ENCODE measurements at places on chromosomes 7 and 10.

DNA sequence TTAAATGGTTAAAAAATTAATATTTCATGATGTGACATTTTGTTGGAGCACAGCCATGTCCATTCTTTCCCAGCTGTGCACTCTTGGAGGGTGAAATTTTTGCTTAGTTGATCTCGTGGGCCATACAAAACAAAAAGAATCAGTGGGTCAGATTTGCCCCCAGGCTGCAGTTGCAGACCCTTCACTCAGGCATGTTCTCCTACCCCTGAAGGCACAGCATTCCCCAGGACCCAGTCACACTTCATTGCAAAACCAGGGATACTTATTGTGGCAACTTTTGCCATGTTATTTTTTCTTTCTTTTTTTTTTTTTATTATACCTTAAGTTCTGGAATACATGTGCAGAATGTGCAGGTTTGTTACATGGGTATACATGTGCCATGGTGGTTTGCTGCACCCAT, 6.0 kb downstream of the TAS2R40 start:
- DNase-seq = no peak

DNA sequence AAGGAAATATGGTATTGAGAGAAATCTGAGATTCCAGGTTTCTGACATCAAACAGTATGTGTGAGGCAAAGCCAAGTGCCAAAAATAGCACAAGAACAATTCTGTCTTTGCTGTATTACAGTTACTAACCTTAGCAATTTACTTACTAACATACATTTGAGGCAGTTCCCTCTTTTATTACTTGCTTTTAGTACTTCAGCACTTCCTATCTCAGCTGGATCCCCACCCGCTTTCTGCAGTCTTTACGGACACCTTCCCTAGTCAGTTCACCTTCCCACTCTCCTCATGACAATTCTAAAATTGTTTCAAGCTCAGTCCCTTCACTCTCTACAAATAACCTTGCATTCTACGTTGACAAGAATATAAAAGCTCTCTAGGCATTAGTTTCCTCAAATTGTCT, 79.2 kb downstream of the ELAPOR2 start:
- no peak for DNase-seq

DNA sequence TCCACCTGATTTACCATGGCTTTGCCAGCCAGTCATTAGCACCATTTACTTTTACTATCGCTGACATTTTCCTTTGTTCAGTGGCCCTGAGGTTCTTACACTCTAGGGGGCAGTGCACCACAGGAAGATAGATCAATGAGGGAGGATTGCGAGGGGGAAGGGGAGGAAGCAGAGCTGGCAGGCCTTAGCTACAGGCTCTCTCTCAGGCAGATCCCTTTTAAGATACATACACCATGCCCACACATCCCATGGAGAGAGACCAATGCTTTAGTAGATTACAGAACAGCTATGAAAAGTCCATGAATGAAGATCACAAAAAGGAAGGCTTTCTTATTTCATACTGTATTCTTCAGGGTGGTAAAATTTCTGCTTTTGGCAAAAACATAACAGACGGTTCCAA, 47.4 kb downstream of the DENND11 start:
- DNase-seq = no peak

- DNase-seq = no peak
Observed at GRCh38 chr10:17758896-17759295, 6.9 kb downstream of the TMEM236 start.

DNA sequence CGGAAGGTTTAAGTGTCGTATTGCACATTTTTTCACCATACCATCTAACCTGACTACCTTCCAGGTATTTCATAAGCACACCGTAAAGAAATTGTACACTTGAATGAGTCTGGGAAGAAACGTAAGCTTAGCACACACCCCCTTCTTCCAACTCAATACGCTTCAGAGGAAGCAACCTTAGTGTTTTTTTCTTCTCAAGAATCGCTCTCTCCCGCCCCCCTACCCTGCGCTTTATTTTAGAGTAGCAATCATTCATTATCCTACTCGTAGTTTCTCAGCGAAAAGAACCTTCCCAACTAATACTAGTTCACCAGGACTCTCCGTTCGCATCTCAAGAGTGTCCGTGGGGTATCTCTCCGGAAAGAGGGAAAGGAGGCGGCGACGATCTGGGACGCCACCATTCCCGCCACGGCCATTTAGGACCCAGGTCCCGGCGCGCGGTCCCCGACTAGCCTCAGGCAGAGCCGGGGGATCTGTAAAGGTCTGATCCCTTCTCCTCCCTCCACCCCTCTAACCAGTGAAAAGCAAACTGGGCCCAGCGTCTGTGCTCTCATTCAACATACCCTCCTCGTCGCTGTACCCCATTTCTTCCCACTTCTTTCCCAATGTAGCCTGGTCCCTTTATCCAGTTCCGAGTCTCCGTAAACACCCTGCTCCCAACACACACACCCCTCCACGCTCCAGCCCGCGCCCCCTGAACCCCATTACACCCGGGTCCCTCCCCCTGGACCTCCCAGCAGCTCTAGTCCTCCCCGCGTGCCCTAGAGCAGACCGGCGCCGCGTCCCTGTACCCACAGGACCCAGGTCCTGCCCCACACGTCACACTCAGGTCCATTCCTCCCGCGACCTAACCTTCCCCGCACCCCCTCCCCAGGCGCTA, 16.0 kb downstream of the MYOZ1 start:
- DNase-seq = no peak

GRCh38 chr10:71036297-71036966, 148.1 kb upstream of the PCBD1 start:
- no peak for DNase-seq

GRCh38 chr10:129583831-129584230, 116.8 kb downstream of the MGMT start:
- no peak for DNase-seq

- no peak for DNase-seq
Observed at GRCh38 chr7:25496476-25497368, 268.4 kb upstream of the NPVF start.

GRCh38 chr7:70573071-70573661, 558.8 kb upstream of the GALNT17 start:
- DNase-seq = no peak

DNA sequence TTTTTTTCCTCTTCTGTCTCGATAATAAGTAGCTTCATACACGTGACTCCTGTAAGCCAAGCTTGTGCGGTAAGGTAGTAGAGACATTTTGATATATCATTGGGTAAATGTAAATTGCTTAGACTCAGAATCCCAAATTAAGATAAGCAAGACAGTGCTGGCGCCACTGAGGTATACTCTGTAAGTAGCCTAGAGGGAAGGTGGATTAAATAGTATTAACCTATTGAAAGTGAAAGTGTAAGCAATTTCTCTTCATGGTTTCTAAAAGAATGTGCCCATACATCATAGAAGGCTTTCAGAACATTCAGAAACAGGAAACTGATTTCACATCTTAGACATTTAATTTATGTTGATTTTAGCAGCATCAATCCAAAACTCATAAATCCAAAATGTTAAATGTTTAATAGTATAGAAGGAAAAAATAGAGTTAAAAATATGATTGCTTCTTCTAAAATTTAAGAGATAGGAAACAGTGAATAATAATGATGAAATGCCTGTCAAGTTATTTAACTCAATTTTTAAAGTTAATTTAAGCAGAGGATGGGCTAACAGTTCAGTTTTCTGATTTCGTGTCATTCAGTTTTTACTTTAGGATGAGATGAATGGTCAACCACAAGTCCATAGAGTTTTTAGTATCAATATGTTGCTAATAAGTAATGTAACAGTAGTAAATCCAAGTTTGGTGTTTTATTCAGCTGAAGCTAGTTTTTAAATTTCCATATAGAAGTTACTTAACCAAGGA, 36.8 kb downstream of the LRRC72 start:
- DNase-seq = no peak

GRCh38 chr7:105268511-105269392, 120.0 kb downstream of the SRPK2 start:
- DNase-seq = no peak

DNA sequence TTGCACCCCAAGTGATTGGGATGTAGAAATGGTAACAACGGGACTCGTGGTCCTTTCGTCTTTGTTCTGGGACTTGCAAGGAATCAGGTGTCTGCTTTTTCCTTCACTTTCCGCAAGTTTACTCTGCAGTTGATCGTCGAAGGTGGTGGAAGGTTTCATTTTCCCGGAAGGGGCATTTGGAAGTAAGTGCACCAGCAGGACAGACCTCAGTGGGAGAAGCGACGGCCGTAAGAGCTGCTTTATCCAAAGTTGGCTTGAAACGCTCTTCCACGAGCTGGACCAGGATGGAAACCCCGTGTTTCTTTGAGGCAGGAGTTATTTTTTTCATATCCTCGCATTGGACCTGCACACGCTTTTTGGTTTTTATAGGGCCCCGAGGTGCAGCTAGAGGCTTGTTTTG, 1.2 kb downstream of the BRI3 start:
- DNase-seq = no peak

- DNase-seq = no peak
Observed at GRCh38 chr7:74272305-74273038, 16.7 kb upstream of the CLIP2 start.

DNA sequence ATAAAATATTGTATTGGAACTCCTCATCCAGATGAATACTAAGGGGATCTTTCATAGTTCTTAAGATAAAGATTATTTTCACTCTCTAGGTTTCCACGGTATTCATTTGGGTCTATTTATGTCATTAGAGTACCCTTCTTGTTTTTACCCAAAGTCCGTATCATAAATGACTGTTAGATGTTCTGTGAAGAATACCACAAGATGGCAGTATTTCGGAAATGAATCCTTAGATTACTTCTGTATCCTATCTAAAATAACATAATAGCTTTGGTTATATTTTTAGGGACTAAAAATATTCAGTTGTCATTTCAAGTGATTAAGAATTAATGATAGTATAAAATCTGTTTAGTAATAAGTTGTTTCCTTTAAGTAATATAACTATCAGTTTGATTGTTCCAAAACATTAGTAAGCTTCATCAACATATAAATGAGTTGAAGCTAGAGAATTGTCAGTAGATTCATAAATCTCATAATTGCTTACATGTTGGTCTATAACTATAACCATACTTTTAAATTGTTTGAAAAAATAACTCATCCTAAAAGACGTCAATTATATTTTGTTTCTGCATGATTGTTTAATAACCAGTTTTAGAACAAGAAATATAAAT, 337.5 kb upstream of the KCND2 start:
- DNase-seq = no peak

DNA sequence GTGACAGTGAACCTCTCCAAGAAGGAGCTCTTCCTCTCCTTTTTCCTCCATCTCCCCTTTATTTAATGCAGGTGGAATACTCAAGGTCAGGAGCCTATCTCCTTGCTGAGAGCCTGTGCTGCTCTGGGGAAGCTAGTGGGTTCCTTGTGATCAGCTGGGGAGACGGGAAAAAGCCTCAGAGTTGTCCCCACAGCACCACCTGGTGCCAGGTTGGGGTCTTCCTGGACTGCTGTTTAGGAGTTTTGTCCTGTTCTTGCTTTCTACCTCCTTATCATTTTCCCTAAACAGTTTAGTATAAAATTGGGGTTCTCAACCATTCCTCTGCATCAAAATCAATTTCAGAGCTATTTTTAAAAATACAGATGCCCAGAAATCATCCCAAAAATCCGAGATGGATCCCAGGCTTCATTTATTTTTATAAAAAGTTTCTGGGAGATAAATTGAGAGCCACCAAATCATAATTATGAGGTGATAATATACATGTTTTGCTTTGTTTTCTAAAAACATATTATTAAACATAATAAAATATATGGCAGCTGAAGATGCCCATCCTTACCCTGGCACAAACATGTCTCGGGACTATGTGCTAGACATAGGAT, 44.3 kb downstream of the MACC1 start:
- peak; percentile 30 for DNase-seq

DNA sequence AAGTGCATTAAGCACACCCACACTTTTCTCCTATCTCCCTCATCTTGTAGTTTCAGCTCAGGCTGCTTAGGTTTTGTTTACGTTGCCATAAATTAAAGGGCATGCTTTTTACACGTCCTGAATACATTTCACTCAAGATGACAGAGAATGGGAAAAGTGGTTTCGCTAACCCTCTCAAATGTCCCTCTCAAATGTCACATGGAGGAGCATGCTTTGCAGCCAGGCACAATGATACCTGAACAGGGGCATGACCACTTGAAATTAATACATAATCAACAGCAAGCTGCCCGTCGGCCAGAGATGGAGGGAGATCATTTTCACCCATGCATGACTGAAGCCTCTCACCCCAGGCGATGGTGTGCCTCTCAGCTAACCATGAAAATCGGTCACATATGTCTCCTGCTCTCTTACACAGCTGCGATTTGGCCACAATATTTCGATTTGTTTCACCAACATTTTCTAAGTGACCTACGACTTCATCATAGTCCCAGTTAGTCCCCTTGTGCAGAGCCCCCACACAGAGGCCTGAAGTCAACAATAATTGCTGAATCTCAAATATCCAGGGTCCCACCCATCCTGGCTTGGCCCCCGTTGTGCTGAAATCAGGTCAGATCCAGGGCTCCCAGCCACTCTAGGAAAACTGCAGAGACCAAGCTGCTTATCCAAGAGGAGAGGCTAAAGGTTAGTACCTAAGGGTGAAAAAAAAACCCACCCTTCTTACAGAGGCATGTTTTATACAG, 373.9 kb upstream of the NFE2L3 start:
- DNase-seq = no peak

DNA sequence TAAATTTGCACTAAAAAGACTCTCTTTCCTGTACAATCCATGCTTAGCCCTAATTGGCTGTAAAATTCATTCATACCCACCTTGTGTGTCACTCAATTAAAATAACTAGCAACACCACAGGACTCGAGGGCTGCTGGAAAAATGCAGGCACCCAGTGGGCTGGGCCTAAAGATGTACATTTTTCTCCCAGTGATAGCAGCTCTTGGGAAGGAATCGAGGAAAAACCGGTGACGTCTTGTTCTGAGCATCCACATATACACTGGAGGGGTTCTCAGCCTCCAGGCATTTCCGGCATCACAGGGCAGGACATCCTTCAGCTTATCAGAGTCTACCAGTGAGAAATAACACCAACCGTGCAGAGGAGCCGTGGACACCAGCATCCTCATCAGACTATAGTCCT, 85.8 kb upstream of the PITRM1 start:
- DNase-seq = no peak

DNA sequence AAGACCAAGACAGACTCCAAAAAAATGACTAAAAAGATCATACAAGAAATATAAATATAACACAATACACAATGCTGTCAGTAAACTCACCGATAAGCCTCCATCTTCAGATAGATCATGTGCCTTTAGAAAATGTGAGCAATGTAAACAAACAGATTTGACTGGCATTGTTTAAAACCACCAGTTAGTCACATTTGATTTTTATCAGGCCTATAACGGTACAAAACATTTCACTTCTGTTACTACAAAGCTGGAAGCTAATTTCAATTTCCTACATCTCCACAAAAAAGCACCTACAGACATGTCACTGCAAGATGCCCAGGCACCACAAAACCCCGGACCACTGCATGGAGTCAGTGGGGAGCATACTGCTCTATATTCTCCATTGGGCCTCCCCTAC, 18.9 kb downstream of the SGMS1 start:
- DNase-seq = no peak

GRCh38 chr10:19302117-19302516, 253.5 kb downstream of the MALRD1 start:
- no peak for DNase-seq

- no peak for DNase-seq
Observed at GRCh38 chr10:75967491-75967890, 536.1 kb downstream of the LRMDA start.
